ENCODE measurements at places on chromosomes 12 and 14. TPM values are rescaled to one million over a fixed set of nuclear protein-coding genes. Genes with fewer than 3 reads are reported as not detected.

Gene KRT6A
- not detected for total RNA-seq

Gene GPR84
- not detected for total RNA-seq

Gene TAS2R42
- not detected for total RNA-seq

Gene IL22
- not detected for total RNA-seq

Gene OR11G2
- total RNA-seq: not detected

Gene SMCO2
- 0.12 TPM for total RNA-seq

Gene TAS2R19
- 7.9 TPM for total RNA-seq

Gene ADCY4
- total RNA-seq: 8.1 TPM

Gene FITM1
- total RNA-seq: not detected

Gene GPR65
- total RNA-seq: not detected

Gene CD163L1
- total RNA-seq: under 0.01 TPM

Gene GPR132
- total RNA-seq: 0.25 TPM

Gene ACTR10
- 43.9 TPM for total RNA-seq

Gene STXBP6
- 7.1 TPM for total RNA-seq

Gene MAGOHB
- total RNA-seq: 29.0 TPM

Gene AMHR2
- total RNA-seq: not detected

Gene ASIC1
- 0.66 TPM for total RNA-seq

Gene NRL
- 1.00 TPM for total RNA-seq

Gene CFAP251
- 2.3 TPM for total RNA-seq

Gene SDR9C7
- total RNA-seq: not detected

Gene DEGS2
- not detected for total RNA-seq

Gene ACSS3
- total RNA-seq: 16.2 TPM

Gene TGFB3
- 8.0 TPM for total RNA-seq

Gene TAS2R20
- 5.8 TPM for total RNA-seq

Gene ZNF891
- 1.00 TPM for total RNA-seq

Gene NDUFB1
- total RNA-seq: 130 TPM

Gene HOXC9
- not detected for total RNA-seq
